ENCODE measurements at places on chromosomes 7 and 10.

- DNase-seq: no peak
These were observed 33.5 kb downstream of the CAMK2B start for GRCh38 chr7:44291733-44292419.

- no peak for DNase-seq
These were observed 251.1 kb downstream of the GPR37 start for GRCh38 chr7:124514471-124514870.

DNA sequence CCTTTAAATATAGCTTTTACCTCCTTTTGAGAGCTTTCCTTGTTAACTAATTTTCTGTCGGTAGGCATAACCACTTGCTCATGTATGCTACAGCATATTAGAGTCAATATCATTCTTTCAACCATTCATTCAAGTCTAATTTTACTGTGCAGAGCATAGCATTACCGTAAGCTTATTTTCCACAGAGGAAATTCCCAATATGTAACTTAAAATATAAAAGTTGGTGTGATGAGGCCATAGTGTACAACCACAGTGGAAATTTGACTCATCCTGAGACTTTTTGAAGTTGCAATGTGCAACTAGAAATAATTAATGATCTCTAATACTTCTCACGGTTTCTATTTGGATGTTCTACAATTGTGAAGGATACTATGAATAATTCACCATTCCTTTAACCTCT is 80.6 kb upstream of the KLF6 start:
- DNase-seq: no peak

GRCh38 chr10:116632596-116633215 is 12.0 kb downstream of the PNLIPRP2 start:
- DNase-seq: no peak

DNA sequence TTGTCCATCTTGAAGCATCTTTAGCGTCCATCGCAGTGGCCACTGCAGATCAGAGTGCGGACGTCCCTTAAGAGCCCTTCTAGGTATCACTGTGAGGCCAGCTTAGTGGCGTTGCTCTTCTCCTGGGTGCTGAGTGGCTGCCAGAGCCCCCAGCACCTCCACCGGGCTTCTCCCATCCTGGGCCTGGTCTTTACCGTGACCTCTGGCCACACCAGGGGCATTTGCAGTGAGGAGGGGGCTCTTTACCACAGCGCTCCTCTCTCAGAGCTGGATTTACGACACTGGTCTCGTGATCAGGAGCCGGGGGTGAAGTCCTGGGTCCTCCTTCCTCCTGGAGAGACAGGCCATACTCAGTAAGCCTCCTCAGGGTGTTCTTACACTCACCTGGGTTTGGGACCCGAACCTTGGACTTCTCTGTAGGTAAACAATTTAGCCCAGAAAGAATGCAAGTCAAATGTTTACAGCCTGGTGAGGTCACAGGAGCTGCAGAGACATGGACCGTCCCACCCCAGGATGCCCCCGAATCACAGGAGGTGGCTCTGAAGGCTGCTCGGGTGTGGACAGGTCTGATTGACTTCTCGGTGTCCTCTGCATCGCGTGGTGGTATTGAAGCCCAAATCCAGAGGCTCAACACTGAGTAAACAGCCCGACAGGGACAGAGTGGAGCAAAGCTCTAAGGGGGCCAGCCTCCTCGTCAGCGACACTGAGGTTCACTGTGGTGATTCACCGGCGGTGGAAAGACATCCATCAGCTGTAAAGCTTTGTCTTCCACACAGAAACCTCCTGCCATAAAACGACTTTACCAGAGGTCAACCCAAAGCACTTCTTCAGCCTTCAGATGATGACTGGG is 33.0 kb downstream of the JAKMIP3 start:
- DNase-seq: no peak

DNA sequence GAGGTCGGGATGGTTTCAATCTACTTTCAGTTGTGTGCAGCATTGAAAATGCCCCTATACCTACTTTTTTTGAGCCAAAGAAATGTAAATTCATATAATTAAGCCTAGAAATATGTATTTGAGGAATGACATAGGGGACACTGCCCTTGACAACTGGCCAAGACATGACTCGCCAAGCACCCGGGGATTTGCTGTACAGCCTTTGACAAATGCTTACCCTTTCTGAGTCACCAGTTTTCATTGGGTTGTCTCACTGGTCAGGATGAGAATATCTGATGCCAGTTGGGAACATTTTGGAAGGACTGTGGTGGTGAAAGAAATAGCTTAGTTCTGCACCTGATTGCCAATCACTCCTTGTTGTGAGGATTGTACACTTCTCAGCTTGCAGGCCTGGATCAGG is 166.8 kb upstream of the HABP2 start:
- DNase-seq: no peak

DNA sequence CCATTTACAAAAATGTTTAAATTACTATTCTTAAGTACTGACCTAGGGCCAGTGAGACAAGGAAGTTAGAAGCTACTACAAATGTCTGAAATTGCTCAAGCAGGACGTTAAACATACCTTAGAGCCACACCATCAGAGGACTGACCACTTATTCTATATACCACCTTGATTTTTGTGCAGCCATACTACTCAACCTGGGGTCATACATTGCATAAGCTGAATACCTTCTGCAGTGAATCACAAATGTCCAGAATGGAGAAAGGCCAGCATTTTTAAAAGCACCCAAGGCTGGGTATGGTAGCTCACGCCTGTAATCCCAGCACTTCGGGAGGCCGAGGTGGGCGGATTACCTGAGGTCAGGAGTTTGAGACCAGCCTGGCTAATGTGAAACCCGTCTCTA is 21.2 kb upstream of the MRLN start:
- DNase-seq: no peak

DNA sequence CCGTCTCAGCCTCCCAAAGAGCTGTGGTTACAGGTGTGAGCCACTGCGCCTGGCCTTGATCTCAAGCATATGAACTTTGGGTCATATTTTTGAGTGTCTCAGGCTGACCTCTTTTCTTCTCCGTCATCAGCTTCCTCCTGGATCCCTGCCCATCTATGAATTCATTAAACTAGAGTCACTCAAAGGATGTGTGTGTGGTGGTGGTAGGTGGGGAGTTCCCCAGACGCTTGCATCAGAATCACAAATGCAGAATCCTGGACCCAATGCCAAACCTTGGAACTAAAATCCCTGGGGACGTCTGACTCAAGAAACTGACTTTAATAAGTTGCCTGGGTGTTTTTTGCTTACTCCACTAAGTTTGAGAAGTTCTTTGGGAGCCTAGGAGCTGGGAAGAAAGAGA is 6.7 kb upstream of the CREB5 start:
- DNase-seq: no peak

DNA sequence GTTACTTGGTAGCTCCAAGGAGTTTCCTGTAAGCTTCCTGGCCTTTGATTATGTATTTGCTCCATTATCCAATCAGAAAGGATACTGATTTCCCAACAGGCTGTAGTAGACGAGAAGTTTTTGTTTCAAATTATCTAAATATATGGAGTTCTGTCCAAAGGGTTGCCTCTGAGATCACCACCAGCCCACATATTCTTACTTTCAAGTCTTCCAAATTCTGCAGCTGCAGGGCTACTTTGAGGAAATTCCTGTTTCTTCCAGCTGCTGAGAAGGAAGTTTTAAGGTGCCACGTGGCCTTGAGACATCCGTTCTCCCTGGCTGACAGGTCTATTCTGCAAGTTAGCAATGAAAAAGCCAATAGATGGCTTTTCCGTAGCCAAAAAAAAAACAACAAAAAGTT is 286.0 kb downstream of the TWIST1 start:
- no peak for DNase-seq

DNA sequence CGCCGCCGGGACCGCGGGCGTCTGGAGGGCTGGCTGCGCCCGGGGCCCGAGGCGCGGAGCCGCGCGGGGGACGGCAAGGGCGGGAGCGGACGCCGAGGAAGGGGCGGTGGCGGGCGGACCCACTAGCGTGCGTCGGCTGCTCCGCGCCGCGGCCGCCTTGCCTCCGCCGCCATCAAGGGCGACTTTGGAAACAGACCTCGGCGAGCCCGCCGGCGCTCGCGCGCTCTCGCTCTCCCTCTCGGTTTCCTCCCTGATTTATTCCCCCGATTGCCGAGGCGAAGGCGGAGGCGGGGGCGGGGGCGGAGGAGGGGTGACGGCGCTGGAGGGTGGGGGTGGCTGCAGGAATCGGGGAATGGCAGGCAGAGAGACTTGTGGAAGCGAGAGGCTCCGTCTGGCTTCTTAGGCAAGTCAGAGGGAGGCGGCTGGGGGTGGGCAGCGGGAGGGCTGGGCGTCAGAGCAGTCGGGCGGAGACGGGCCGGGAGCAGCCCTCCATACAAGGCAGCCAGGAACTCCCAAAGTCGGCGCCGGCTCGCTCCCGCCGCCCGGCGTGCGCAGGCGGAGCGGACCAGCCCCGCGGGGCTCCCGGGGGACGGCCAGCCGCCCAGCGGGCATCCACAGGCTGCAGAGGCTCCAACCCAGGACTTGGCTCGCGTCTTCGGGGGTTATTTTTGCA is at the start of gene CACNA2D1:
Gene CACNA2D1, minus strand, starts transcription at position 231 of the 673 bp plus-strand sequence.
- DNase-seq: no peak

- DNase-seq: no peak
These were observed 37.8 kb downstream of the RHEB start for GRCh38 chr7:151481650-151482505.

DNA sequence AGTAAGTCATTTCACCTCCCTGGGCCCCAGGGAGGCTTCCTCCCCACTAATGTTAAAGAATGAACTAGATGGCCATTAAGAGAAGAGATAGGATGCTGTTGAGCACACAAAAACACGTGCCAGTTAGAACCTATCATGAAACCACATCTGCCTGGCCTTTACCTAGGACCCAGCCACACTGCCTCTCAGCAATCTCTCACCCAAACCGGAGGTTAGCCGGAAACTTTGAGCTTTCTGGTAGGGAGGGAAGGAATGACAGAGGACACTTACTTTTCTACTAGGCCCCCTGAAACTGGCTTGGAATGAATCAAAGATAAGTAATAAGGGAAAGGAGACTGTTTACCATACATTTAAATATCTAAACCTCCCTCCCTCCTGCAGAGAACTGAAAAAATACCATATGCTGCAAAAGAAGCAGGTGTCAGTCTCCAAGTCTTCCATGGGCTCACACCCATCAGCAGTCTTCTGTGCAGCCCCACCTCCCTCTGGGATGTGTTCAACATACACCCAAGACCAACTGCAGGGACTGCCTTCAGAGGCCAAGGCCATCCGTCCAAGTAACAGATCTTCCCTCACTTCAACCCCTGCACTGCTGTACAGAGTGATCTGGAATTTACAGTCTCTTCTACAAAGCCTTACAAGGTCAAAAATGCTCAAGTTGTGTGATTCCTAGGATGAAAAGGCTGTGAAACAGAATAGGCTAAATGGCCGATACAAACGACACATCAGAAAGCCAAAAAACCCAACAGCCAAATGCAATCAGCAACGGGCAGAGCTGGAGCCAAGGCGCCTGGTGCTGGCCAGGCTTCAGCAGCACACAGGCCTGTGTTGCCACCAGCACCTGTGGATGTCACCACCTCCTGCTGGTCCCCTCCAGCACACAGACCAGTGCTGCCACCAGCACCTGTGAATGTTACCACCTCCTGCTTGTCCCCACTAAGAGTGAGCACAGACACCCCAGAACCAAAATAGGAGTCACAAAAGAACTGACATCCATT is 42.4 kb downstream of the SORBS1 start:
- DNase-seq: no peak

GRCh38 chr7:56127241-56127975 is 11.2 kb upstream of the NUPR2 start:
- no peak for DNase-seq

GRCh38 chr7:158590181-158590530 is 2.5 kb upstream of the PTPRN2 start:
- no peak for DNase-seq

DNA sequence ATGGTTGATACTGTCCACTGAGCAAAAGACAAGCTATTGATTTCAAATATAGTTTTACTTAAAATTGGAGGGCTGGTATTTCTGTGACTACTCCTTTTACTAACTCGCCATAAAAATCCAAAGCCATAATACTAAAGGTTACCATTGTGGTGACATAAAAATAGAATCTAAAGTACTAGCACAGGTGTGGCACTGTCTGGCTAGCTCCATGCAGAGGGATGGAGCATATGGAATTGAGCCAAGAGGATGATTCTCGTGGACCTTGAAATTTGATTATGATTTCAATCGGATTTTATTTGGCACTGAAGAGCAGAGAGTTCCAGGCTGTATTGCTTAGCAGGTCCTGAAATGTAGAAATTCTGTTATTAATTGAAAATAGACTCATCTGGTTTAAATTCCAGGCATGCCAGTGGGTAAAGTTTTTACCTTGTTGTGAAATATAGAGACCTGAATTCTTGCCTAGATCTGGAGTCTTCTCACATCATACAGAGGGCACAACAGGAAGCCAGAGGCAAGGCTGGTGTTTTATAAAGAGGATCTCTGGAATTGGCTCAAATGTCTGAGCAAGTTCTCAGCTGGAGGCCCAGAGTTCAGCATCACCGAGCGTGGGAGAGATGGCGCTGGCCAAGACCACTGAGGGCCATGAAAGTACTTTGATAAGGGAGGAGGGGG is 29.9 kb upstream of the DLD start:
- no peak for DNase-seq

DNA sequence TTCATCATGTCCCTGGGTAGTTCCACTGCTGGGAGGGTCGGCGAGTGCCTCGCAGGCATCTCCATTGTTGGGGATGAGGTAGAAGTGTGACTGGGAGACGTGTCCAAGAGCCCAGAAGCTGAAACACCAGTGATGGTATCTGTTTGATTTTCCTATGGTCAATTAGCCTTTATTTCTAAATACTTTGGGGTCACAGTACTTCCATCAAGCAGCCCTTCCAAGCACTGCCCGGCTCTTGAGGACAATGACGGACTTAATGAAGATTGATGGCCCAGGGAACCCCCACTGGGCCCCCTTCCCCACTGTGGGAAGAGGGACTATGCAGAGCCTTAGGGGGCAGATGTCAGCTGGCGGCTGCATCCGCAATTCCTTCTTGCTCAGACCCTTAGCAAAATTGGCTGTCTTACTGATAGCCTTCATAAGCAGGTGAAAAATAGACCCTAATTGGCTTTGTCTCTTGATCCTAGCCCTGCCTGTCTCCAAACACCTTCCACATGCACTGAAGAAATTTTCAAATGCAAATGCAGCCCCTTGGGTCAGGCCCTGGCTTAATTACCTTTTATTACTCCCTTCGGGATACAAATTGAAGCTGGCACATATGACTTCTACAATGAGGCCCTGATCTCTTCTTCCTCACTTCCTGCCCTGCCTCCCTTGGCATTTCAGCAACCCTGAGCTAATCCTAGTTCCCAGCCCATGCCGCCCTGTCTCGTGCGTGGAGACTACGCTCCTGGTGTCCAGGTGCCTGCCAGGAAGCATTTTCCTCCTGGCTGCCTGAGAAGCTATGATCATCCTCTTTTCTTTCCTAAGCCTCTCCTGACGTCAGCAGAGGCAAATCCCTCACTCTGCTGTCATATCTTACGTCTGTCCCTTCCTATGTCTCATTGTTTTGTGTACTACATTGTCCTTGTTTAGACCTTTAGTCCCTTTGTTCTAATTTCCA is 124.5 kb upstream of the GDF10 start:
- DNase-seq: no peak

DNA sequence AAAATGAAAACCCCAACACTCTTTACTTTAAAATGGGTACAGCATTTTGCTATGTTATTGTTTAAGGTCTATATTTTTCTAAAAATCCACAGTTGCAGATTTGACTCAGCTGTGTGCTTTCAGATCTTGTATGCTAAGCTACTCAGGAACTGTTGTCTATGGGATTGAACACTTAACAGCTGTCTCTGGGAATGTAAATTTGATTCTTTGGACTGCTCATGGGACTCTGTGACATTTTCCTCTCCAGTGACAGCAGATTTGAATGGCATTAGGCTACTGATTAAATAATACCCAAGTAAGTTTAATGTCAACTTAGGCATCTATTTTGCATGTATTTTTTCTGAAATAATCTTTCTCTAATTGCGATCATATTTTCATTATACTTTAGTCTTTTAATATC is 1.7 kb upstream of the CD36 start:
- no peak for DNase-seq

- no peak for DNase-seq
These were observed 12.6 kb downstream of the HOXA4 start for GRCh38 chr7:27117887-27118491.
